ENCODE measurements at places on chromosomes 11 and 22.

- peak; percentile 80 for DNase-seq
Observed at GRCh38 chr22:48488611-48489511, 1338.8 kb downstream of the BRD1 start.

GRCh38 chr11:114180301-114181055 lies 115.7 kb upstream of the NNMT start:
- DNase-seq, result no peak

DNA sequence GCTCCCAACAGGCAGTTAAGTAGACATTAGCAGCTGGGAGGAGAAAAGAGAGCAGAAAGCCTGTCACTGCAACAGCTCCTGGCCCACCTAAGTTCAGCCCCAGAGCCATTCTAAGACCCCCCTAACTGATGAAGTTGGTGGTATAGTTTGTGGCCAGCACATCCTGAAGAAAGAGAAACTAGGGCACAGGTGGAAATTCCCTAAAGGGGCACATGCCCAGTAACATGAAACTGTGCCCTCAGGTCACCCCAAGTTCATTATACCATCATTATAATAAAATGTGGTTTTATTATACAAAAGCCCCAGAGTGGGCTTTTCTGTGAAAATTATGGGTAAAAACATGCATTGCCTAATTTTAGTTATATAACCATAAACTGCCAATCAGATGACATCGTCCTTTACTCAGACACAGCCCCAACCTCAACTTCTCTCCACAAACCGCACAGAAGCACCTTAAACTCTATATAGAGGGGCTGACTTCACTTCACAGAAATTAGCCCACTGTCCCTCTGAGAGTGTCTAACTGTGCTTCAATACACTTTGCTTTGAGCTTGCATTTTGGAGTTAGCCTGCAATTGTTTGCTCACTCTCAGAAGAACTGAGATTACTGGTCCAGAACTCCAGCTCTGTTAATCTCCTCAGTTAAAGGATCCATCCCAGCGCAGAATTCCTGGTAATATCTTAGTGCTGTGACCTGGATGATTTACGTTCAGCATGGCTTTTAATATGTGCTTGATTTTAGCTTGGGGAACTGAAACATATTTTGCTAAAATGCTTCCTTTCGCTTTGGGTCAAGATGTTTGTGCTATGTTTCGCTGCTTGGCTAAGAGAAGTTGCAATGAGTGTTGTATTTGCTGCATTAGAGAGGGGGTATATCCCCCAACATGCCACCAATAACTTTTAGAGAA lies 1.8 kb upstream of the APOL3 start:
- no peak for DNase-seq

DNA sequence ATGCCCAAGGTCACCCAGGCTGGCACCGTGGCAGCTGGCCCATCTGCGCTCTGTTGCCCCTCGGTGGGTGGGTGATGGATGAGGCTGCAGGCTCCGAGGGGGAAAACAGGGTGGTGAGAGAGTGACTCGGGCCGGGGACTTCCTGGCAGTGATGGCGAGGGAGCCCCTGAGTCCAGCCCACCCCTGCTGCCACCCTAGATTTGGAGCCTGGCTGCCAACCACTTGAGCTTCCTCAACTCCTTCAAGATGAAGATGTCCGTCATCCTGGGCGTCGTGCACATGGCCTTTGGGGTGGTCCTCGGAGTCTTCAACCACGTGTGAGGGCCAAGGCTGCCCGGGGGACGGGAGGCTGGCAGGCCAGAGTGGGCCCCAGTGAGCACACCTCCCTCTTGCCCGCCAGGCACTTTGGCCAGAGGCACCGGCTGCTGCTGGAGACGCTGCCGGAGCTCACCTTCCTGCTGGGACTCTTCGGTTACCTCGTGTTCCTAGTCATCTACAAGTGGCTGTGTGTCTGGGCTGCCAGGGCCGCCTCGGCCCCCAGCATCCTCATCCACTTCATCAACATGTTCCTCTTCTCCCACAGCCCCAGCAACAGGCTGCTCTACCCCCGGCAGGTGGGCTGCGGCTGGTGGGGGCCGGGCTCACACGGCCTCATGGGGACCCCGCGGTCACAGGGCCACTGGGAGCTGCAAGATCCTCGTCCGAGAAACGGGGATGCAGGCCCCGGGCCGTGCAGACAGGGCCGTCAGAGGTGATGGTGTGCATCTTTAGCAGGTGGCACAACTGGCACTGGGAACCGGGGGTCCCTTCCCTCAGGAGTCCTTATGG lies 10.1 kb downstream of the TCIRG1 start:
- DNase-seq, result no peak

- no peak for DNase-seq
Observed at GRCh38 chr11:34481307-34481706, 32.3 kb downstream of the ELF5 start.

GRCh38 chr11:128917144-128917724 lies 25.4 kb downstream of the TP53AIP1 start:
- no peak for DNase-seq

DNA sequence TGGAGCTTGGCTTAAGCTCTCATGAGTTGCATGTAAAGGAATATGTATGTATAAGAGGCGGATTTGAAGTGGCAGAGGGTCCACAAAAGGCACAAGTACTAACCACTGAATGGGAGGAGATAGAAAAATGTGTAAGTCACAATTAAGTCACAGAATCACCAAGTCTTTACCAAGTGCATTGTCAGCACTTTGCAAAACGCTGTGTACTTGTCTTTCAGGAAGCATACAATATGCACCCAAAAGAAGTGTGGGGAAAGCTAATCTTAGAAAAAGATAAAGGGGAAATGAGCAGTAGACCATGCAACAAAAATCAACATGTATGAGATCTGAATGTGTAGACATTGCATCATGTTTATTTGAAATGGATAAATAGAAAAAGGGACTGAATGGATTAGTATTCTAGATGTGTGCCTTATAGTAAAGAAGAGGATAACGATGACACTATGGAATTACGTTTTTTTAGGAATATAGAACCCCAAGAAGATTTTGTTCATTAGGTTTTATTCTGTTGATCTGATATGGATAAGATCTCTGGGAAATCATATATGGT lies 4.5 kb downstream of the CNTF start:
- no peak for DNase-seq

GRCh38 chr22:44603767-44604166 lies 98.2 kb upstream of the PRR5 start:
- no peak for DNase-seq

GRCh38 chr11:9700105-9700801 lies 36.4 kb downstream of the SWAP70 start:
- no peak for DNase-seq

Data from eye (tissue), 1 donor.